ENCODE measurements at places on chromosomes 13 and 19.
A peak's percentile ranks its signal among the peaks of the same experiment; 100 is the strongest.

GRCh38 chr19:23098286-23098685 is 18.5 kb upstream of the ZNF730 start:
- DNase-seq: no peak

- no peak for DNase-seq
Observed at GRCh38 chr13:111380431-111380830, 60.0 kb downstream of the TEX29 start.

DNA sequence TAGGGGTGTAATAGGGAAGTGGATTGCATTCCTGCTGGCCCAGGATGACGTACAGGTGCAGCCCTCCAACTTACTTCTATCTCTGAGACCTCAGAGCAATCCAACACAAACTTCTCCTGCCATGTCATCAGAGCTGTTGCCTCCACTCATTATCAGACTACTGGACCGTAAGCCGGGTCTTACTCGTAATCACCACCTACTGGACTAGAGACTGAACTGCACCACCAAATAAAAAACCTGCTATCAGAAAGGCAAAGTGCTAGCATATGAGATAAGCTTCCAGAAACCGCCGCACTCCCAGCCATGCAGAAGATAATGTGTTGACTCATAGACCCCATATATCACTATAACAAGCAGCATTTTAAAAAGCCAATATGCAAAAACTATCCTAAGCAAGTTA is 102.0 kb downstream of the SLITRK1 start:
- no peak for DNase-seq

DNA sequence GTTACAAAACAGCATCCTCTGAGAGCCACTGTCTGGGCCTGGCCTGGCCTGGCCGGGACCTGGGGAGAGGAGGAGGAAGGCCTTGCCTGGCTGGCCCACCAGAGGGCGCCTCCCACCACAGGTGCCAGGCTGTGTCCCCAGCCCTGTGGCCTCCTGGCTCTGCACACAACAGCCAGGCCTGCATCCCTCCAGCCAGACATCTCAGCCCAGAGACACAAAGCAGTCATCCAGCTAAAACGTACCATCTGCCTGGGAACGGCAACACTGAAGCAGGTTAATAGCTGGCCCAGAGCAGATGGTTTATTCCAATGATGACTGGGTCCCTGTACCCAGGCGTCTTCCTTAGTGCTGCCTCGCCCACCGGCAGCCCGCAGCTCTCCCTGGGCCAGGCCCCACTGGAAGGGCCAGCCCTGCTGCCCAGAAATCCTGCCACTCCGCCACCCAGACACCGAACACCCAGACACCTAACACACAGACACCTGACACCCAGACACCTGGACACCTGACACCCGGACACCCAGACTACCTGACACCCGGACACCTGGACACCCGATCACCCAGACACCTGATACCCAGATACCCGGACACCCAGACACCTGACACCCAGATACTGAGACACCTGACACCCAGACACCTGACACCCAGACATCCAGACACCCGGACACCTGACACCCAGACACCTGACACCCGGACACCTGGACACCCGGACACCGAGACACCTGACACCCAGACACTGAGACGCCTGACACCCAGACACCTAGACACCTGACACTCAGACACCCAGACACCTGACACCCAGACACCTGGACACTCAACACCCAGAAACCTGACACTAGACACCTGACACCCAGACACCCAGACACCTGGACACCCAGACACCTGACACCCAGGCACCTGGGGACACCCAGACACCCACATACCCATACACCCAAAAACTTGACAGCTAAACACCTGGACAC is 20.1 kb downstream of the C19orf12 start:
- peak; percentile 4 for DNase-seq

GRCh38 chr13:114114006-114114640 is 18.3 kb downstream of the RASA3 start:
- no peak for DNase-seq

- peak; percentile 59 for DNase-seq
Observed at GRCh38 chr13:21061029-21061763, at the start of gene LATS2. Gene LATS2, minus strand, starts transcription at chr13:21061586. Its CDS starts 15,560 bp downstream, at chr13:21046026.

- DNase-seq: no peak
Observed at GRCh38 chr19:18274781-18275356, 617 bp upstream of the IQCN start.

- no peak for DNase-seq
Observed at GRCh38 chr19:34461375-34462100, 20.0 kb upstream of the WTIP start.

GRCh38 chr19:30719999-30720345 is 347.8 kb downstream of the ZNF536 start:
- no peak for DNase-seq

DNA sequence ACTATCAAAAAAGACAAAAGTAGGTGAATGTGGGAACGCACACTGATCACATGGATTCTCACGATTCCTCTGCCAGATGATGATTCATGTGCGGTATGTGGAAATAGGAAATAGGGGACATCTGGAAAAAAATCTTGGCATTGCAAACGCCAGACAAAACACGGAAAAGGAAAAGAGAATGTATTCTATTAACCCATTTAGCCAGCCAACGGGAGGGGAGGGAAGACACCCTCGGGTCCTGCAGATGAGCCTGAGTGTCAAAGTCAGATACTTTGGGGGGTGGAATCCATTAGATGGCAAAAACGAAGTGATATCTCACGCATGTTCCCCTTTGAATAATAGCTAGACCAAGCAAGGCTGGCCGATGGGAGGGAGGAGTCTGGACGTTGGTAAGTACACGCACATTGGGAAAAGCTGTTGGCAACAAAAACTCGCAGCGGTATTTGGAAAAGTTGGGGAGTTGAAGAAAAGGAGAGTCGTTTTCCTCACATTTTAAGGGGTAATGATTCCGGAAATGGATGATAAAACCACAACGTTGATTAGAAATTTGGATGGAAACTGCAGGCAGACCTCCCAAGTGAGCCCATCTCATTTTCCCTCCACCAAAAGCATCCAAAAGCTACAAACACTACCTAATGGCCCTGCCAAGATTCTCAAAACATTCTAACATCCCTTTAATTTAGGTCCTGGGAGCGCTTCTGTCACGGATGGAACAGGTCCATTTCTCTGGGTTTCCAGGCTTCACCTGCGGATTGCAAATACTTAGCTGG is 73.6 kb downstream of the COL4A1 start:
- no peak for DNase-seq

- no peak for DNase-seq
Observed at GRCh38 chr13:46569456-46569855, 16.5 kb downstream of the LRCH1 start.

- DNase-seq: no peak
Observed at GRCh38 chr13:52916486-52916990, 68.1 kb upstream of the PCDH8 start.

DNA sequence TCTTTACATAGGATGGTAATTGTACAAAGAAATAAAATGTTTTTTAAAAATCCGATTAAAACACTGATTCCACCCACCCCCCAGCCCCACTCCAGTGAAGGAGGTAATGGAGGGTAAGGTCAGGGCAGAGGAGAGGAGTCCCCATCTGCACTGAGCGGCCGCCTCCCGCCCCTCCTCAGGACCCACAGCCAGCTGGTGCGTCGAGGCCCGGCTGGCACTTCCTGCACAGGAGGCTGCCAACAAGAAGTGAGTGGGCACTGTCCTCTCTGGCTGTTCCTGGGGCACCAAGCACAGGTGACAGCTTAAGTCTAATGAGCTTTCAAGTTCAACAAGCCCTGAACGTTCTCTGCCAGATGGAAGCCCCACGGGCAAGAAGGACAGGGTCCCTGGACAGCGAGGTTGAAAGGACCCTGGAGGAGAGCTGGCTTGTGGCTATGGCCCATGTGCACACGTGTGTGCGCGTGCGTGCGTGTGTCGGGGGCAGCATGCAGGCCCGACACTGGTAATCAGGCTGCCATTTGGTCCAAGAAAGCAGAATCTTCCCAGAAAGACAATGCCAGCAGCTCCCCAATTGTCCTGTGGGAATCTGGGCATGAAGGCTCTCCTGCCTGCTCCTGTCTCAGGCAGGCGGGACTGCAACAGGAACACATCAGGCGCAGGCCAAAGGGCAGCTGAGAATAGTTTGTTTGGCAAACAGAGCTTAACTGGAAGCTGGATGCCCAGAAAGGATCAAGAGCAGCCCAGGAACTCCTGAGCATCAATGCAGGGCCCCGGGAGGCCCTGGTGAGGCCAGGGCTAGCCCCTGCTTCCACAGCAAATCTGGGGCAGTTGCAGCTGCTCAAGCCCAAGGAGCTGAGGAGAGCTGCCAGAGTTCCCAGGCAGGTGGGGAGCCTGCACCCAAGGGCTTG is 15.1 kb upstream of the EPHX3 start:
- no peak for DNase-seq

DNA sequence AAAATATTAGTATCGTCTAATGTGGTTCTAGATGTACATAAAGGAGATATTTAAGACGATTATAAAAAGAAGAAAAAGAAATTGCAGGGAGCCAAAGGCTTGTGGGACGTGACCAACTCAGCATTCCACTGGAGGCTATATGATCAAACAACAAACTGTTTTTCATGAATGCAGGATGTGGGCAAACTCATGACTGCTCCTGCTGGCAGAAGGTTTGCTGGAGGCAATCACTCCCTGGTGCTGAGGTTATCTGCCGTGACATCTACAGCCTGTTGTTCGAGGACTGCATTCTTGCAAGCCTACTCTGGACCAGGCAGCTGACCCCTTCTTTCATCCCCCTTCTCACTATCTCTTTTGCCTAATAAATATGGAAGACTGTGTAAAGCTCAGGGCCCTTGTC is 518.1 kb downstream of the UQCRFS1 start:
- no peak for DNase-seq

GRCh38 chr13:100209857-100210825 is 121.2 kb downstream of the PCCA start:
- no peak for DNase-seq

DNA sequence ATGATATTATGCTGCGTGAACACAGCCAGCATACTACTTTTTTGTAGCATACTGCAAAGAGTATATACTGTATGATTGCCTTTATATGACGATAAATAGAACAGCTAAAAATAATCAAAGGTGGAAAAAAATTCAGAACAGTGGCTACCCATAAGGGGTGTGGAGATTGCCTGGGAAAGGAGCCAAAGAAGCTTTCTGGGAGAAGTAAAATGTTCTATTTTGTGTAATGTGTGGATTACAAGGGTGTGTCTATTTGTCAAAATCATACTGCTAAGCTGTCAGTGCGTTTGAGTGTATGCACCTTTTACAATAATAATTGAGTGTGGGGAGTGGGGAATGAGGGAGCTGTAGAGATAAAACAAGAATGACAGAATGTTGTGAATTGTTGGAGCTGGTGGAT is 45.2 kb upstream of the MTIF3 start:
- peak; percentile 98 for DNase-seq

- DNase-seq: no peak
Observed at GRCh38 chr19:42206871-42207755, 10.4 kb downstream of the DEDD2 start.

GRCh38 chr19:38319421-38320258 is at the start of gene KCNK6:
Gene KCNK6, plus strand, starts transcription at chr19:38319845. Its CDS starts 106 bp downstream, at chr19:38319951.
- peak; percentile 2 for DNase-seq

DNA sequence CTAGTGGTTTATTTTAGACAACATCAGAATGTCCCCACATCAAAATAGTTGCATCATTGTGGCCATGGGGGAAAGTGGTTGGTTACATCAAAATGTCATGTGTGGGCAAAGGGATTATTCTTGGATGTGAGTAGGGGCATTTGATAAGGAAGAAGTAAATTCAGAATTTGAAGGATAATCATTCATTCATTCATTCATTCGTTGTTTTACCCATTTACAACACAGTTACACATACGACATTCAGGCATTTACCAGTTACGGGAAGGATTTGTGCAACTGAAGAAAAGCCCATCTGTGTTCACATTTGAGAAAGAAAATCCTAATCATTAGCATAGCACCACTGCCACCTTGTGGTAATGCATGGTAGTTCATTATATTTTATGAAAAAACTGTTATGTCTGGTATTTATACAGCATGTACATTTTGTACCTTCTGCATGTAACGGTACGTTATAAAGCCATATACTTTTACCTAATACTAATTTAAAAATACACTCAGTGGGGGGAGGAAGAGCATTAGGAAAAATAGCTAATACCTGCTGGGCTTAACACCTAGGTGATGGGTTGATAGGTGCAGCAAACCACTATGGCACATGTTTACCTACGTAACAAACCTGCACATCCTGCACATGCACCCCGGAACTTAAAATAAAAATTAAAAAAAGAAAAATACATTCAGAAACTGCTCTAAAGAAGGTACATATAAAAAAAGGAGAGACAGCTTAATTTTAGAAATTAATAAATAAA is 62.1 kb downstream of the DGKH start:
- DNase-seq: peak; percentile 47

- no peak for DNase-seq
Observed at GRCh38 chr13:76890021-76890420, 3.8 kb upstream of the KCTD12 start.

GRCh38 chr13:44096901-44097300 is 217.2 kb downstream of the LACC1 start:
- no peak for DNase-seq

- no peak for DNase-seq
Observed at GRCh38 chr13:72004784-72005374, 137.9 kb upstream of the DACH1 start.

GRCh38 chr13:113660066-113660465 is 2.1 kb upstream of the ATP4B start:
- no peak for DNase-seq

DNA sequence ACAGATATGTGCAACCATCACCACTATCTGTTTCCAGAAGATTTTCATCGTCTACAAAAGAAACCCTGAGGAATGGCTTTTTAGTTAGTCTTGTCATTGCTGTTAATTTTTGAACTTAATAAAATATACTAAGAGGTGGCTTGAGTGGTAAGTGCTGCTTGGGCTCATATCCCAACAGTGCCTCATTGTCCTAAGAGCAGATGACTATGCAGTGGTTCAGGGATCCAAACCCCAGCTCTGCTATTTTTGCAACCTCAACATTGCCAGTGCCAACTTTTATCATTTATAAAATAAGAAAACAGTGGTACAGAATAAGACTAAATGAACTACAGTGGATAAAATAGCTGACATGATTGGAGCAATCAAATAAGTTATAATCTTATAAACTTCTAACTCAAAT is 123.2 kb upstream of the SLC7A1 start:
- DNase-seq: no peak

DNA sequence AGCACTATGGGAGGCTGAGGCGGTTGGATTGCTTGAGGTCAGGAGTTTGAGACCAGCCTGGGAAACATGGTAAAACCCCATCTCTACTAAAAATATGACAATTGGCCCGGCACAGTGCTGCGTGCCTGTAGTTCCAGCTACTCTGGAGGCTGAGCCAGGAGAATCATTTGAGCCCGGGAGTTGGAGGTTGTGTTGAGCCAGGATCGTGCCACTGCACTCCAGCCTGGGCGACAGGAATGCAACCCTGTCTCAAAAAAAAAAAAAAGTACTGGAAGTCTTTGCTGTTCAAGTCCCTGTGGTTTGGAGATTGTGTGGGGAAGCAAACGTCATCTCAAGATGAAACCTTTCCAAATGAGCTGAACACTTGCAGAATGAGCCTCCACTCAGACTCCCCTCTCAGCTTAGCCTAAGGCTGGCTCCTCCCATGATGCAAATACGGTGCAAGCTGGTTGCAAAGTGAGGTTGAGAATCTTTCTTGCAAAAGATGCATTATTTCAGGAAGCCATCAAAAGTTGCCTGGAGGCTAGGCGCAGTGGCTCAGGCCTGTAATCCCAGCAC is 46.2 kb downstream of the MYO9B start:
- DNase-seq: no peak

Data from NCI-H748 treated with DMSO at 0.1 percent for 48 hours (cell line).